ENCODE measurements at places on chromosomes 2 and 18.

- no peak for DNase-seq
These were observed 9.4 kb downstream of the COL3A1 start for GRCh38 chr2:188983427-188984064.

DNA sequence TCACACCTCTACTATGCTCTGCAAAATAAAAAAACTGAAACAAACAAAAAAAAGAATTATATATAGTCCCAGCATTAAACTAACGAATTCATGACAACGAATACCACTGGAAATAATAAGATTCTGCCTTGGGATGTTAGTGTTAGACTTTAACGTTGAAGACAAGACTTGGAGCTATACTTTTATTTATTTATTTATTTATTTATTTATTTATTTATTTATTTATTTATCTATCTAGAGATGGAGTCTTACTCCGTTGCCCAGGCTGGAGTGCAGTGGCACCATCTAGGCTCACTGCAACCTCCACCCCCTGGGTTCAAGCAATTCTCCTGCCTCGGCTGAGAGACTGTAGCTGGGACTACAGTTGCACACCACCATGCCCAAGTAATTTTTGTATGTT is 27.2 kb upstream of the PAPOLG start:
- no peak for DNase-seq

DNA sequence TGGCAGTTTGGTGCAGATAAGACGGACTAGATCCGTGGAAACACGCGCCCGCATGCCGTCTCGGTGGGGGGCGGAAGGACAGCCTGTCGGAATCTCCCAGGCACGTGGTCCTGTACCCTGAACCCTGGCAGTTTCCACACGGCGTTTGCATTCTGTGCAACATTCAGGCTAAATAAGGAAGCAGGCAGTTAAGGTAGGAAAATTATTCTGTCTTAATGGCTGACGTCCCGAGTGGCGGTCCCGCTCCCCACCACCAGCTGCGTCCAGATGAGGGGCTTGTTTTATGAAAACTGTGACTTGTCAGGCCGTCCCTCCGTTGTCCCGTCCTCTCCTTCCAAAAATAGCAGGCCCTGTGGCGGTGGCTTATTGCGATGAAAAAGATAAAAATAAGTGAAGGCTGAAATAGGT is 120.2 kb downstream of the NFATC1 start:
- DNase-seq, result no peak

- peak; percentile 75 for DNase-seq
These were observed 326.2 kb upstream of the SOX11 start for GRCh38 chr2:5365871-5366461.

GRCh38 chr2:59047373-59047995 is 806.4 kb upstream of the FANCL start:
- DNase-seq, result no peak

GRCh38 chr2:105671156-105671555 is 73.6 kb upstream of the NCK2 start:
- no peak for DNase-seq

DNA sequence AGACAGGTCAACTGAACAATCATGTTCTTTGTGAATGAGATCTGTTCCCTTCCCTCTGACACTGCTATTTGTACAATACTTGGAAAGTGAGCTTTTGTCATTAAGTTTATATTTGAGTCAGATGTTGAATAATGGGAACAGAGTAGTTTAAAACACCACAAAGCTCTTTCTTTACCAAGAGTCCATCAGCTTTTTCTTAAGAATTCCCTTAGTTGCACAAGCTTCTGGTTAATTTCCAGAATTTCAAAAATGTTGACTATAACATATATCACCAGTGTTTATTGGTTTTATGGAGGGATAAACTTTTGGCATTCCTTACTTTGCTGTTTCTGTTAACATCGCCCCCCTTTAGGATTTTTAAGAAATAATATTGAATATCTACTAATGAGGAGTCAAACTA is 403.7 kb downstream of the CCDC85A start:
- DNase-seq, result no peak

DNA sequence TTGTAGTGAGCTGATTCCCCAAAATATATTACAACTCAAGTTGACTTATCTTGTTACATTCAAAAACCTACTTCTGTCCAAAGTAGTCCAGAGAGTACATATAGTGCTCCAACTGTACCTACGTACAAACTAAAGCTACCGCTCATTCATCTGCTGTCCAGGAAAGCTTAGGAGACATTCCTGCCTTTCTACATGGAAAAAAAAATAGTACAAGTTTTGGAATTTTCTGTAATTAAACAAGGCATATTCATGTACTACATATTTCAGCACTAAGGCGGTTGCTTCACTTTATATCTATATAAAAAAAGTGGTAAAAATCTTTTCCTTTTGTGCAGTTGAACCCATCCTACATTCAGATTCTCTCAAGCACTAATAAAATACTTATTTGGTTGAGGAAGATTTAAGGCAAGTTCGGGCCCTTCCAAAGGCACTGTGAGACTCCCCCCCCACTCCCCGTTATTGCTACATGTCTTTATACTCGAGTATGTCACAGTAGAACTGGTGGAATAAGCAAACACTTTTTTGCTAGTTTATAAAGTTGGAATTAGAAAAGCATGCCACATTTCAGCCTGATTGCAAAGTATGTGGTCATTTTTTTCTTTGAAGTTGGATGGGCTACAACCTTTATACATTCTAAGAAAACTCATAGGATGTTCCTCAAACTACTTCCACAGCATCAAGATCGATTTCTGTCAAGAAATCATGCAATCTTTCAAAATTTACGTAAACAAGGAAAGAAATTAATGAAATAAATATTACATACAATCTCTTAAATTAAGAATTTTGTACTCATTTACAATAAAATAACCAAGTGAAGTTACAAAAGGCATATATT is 3.7 kb downstream of the ZFP36L2 start:
- DNase-seq, result no peak

DNA sequence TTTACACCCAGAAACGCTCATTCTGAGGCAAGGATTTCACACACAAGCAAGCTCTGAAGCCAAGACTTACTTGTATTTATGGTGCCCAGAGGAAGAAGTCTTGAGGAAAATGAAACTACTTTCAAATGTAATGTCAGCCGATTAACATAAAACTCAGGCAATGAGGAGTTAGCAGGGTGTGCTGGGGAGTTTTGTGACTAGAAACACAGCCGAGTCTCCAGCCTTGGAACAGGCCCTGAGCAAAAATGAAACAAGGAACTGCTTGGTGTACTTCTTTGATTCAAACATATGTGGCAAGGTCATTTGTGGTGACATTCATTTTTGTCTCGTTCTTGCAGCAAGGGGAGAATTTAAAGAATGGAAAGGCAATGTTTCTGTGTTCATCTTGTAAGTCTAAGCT is 4.5 kb downstream of the DYTN start:
- DNase-seq, result no peak
